ENCODE measurements at places on chromosomes 5 and 9.

DNA sequence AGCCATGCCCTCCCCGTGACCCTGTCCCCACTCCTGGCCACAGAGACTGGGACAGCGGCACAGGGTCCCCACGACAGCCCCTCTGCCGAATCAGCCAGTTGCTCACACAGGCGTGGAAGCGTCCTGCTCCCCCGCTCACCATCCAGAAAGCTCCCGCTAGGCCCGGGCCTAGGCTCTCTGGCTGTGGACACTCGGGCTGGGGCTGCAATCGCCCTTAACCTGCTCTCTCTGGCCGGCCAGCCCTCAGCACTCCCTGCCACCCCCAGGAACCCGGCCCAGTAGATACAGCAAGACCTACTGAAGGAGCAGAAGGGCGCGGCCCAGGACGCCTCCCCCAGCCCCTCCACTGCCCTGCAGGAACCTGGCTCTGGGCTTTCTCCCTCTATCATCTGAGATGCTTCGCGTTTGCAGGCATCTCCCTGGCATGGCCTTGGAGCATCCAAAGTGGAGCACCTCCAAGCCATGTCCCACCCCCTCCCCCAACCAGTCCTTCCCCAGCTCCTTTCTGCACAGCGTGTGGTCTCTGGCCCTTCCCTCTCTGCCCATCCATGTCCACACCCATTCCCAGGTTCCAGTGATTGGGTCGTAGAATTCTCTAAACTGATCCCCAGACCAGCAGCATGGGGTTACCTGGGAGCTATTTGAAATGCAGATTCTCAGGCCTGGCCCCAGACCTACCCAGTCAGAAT, 113.7 kb upstream of the LMX1B start:
- DNase-seq, result no peak

DNA sequence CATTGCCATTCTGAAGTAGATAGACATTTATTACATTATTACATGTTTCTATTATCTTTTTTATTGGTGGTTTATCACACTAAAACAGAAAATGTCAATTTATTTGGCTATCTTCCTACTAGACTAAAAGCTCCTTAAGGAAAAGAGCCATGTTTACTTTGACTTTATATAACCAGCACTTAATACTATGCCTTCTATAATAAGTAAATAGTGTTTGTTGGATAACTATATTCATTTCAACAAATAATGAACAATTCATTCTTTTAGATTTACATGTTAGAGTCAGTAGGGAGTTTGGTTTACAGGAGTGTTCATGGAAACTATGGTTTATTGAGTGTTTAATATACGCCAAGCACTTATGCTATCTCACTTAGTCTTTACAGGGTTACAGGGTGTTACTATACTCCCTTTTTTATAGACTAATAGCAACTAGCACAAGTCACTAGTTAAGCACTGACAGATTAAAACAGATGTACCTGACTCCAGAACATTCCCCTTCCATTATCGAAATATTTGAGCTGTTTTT, 7.3 kb downstream of the PPIP5K2 start:
- DNase-seq, result no peak

DNA sequence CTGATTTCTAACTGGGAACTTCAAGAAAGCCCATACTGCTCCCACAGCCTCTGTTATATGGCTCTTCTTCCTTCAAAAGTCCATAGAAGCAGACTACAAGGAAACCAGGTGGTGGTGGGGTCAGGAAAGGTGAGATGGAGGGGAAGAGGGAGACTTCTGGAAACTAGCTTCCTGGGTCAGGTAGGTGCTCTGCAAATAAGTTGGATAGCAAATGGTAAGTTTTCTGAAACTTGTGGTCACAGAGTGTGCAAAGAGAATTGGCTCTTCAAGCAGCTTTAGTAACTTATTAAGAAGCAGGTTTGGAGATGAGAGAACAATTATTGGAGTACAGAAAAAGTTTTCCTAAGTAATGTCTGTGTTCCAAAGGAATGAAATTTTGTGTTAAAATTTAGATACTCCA, 316.9 kb downstream of the ADGRV1 start:
- no peak for DNase-seq

GRCh38 chr5:112183103-112183711, 235.9 kb downstream of the EPB41L4A start:
- DNase-seq, result no peak

- DNase-seq, result no peak
Measured at GRCh38 chr9:27344776-27345175, 47.8 kb upstream of the EQTN start.

DNA sequence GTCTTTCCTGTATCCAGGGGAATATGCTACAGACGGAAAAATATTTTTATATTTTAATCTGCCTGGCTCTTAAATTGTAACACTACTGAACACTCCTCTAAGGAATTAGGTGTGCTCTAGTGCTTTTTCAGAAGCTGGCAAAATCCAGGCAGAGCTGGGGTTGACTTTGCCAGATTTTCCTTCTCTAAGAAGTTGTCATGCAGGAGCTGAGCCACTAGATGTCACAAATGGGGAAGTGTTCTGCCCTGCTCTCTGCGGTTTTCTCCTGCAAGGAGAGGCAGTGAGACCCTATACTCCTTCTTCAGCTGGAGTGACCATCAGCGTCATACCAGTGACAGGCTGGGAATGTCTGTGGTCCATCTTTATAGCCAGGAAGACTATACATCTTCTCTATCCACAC, 112.5 kb downstream of the HAPLN1 start:
- DNase-seq, result peak; percentile 6

GRCh38 chr9:99023831-99024230, 80.1 kb downstream of the COL15A1 start:
- no peak for DNase-seq

DNA sequence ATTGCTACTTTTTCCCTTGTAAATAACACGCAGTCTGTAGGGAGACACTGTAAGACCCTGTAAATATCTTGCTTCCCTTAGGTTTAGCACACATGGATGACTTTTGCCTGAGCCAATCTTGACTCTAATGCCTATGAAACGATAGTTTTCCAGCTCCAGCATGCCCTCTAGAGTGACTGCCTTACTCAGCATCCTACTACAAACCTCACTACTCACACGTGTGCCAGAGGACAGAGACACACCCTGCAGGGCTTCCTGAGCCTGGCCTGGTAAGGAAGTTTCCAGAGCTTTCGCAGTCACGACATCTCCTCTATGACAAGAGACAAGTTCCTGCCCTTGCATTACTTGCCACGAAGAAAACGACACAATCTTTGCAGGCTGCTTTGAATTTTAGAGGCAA, 138.1 kb downstream of the ATPSCKMT start:
- DNase-seq, result no peak

GRCh38 chr5:10418654-10419345, 22.9 kb upstream of the ROPN1L start:
- DNase-seq, result no peak

GRCh38 chr9:2411459-2412215, 209.9 kb upstream of the VLDLR start:
- DNase-seq, result no peak

DNA sequence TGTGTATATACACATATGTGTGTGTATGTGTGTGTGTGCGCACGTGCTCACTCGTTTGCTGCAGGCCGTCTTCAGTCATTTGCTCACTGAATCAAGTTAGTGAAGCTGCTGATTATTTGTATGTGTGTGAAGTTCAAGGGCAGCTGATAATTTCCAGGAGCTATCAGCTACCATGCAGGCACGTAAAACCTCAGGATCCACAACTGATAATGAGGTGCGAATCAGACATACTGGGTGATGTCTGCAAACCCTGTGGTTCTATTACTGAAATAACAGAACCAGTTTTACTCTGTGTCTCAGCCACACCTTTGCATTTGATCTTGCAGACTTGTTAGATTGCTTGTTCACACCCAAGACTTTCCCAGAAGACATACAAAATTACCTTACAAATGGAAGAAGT, 257.6 kb downstream of the TAF11L14 start:
- DNase-seq, result no peak

GRCh38 chr9:9214066-9214465, 1398.7 kb downstream of the PTPRD start:
- no peak for DNase-seq

DNA sequence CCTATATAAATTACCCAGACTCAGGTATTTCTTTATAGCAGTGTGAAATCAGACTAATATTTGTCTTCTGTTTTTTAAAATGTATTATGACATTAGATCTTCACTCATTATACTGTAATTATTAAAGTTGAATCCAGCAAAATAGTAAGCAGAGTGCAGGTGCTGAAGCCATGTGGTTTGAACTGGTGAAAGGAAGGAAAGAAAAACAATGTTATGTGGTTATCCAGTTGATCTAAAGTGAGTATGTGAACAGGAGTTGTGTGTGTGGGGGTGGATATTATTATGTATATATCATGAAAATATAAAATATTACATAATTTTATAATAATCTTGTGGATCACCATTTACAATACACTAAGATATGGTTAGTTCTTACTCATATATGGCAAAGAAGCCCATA, 593.7 kb downstream of the SEMA5A start:
- DNase-seq, result no peak

DNA sequence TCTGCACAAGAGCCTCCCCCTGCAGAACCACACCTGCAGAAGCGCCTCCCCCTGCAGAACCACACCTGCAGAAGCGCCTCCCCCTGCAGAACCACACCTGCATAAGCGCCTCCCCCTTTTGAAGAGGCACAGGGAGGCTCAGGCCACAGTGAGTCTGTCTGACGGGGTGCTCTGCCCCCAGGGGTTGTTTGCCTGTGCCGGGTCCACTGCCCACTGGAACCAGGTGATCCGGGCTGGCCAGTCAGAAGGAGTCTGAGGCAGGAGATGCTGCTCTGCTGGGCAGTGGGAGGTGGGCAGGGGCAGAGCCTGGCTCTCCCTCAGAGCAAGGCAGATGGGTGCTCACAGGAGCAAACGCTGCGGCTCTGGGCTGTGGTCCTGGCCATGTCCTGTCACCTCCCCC, 60.8 kb upstream of the RNU6ATAC start:
- no peak for DNase-seq

- DNase-seq, result no peak
Measured at GRCh38 chr9:129868872-129869486, 33.7 kb downstream of the USP20 start.

DNA sequence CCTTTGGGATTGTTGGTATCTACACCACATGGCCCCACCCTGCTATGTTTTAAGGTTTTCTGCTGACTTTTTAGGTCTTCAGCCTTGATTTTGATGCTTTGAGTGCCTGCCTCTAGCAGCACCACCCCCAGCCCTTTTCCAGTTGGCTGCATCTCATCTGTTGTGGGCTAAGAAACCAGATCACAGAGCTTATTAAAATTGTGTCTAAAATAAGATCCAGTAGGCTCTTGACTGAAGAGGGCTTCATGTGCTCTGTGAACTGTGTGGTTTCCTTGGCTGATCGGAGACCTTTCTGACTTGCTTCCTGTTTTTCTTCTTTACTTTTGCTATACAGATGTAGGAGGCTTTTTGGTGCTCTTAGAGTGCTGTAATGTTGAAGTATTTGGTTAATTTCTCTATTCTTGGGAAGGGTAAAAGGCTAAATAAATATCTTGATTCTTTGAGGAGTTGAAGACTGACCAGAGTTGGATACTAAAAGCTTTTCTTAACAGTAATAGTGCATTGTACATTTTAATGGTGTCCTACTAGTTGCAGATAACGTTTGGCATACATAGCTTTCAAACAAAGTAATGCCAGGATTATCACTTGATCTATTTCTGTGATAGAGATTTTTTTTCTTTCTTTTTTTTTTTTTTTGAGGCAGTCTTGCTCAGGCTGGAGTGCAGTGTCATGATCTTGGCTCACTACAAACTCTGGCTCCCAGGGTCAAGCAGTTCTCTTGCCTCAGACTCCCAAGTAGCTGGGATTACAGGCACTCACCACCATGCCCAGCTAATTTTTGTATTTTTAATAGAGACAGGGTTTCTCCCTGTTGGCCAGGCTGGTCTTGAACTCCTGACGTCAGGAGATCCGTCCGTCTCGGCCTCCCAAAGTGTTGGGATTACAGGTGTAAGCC, 4.5 kb downstream of the UBE2D2 start:
- DNase-seq, result peak; percentile 48
